ENCODE measurements at places on chromosomes 7 and 10.

DNA sequence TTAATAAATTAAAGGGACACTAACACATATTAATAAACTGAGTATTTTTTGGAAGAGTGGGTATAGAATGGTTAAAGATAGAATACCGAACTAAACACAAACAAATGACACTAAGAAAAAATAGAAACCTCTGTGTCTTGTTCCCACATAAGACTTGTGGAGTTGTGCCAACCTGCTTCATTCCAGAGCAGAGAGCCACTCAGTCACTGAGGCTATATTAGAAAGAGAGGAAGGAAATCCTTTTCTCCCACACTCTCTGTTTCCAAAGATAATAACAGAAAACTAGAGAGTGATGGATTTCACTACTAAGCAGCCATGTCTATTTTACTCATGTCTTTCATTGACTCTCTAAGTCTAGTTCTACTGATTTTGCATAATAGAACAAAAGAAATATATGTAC, 26.0 kb downstream of the CTNNA3 start:
- no peak for DNase-seq

GRCh38 chr7:90345016-90345415, 1.5 kb upstream of the GTPBP10 start:
- DNase-seq, result no peak

DNA sequence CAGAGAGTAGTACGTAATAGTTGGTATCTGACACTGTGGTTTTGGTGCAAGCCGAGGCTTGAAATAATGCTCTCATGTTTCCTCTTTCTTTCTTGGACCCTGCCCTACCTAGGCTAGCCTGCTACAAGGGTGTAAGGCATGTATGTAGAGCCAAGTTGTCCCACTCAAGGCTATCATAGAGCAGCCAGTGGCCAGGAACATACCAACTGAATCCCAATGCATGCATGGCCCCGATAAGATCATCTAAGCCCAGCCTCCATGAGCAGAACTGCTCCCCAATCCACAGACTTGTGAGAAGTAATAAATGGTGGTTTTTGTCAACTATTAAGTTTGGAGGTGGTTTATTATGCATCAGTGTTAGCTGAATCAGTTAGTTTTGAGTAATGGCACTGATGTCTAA, 250.2 kb downstream of the SH2D4B start:
- DNase-seq, result no peak

- DNase-seq, result no peak
Observed at GRCh38 chr10:113093188-113094113, 143.4 kb downstream of the TCF7L2 start.

- peak; percentile 58 for DNase-seq
Observed at GRCh38 chr7:48168159-48168558, 3.1 kb upstream of the ABCA13 start.

DNA sequence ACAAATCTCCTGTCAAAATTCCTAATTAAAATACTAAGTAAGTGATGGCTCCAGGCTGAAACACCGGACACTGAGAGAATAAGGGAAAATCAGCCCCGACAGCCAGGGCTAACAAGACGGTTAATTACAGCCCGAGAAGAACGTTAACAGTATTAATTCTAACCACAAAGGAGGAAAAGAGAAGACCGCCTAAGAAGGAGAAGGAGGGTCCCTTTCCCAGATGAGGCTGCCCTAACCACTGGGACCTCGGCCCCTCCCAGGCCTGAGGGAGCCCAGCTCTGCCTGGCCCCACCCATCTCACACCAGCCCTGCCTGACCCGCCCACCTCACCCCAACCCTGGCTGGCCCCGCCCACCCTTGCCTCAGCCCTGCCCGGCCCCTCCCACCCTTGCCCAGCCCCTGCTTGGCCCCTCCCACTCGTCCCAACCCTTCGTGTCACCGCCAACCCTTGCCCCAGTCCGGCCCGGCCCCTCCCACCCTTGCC, 51.3 kb downstream of the PWWP2B start:
- peak; percentile 33 for DNase-seq

DNA sequence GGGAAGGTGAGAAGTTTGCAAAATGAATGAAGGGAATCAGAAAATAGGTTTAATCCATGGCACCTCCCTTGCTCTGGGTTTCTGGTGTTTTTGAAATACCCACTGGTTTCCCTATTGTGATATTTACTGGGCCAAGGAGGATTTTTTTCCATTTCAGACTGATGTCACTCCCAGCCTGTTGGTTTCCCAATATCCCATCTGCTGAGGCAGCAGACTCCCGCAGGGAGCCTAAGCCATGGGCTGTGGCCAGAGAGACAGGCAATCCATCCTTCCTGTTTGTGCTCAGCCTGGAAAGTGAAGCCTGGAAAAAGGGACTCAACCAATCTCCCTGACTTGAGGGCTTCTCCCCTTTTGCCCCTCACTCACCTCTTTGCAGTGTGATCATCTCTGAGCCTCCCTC, 22.8 kb downstream of the FAM107B start:
- DNase-seq, result no peak

DNA sequence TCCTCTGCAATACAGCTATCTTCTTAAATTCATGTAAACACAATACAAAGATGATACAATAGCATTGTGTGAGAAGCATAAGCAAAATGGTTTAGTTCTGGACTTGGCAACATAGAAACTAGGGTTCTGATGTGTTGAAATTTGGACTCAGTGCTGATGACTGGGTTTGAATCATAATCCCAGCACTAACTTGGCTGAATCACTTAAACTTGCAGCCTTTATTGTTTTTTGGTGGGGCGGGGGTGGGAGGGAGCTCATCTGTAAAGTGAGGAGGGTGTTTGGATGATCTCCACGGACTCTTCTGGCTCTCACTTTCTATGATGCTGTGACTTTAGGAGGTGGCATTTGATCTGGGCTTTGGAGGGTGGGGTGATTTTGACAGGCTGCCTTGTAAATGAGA, 158.2 kb downstream of the WNT2 start:
- no peak for DNase-seq

GRCh38 chr10:6338361-6338760, 135.6 kb downstream of the PFKFB3 start:
- DNase-seq, result no peak

GRCh38 chr10:74643596-74643975, 182.8 kb upstream of the KAT6B start:
- no peak for DNase-seq

DNA sequence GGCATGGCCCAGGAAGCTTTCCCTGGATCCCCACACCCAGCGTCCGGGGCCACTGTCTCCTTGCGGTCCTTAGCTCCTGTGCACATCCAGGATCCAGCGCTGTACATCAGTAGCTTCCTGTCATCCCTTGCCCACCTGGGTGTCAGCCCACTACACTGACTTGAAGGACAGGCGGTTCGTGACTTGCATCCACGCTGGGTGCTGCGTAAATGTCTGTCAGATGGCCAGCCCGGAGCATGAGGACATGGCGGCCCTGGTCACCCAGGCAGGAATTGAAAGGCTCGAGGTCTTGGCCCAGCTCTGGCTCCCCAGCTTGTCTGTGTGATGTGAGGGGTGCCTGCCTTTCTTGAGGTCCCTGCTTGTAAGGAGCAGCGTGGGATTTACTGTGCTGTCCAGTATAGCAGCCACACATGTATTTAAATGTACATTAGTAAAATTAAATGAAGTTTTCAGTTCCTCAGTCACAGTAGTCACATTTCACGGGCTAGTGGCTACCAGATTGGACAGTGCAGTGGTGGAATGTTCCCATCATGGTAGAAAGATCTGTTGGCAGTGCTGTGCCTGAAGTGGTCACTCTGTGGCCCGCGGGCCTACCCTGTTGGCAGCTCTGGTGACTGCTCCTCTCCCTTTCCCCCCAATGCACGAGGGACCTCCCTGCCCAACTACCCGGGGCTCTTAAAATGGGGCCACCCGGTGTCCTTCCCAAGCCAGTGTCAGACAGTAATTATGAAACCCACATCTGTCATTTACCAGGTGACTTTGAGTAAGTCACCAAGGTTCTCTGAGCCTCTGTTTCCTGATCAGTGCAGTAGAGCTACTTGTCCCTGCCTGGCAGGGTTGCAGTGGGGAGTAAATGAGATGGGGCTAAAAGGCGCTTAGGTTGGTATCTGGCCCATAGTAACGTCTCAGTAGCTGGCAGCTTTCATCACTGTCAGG, 97.8 kb upstream of the PPIF start:
- DNase-seq, result no peak

DNA sequence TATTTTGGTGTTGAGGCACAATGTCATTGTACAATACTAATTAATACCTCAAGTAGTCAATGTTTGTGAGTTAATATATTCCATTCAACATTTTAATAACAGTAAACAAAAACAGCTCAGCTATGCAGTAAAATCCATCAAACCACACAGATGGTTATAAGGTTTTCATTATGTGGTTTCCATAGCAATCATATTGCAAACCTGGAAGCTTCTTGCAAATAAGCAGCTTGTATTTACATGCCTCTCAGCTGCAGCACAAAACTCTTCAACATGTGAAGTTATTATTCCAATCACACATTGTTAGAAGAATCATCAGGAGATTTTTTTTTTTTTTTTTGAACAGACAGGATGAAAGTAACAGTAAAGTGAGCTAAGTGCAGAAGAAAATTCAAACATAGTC, 170.2 kb downstream of the SKAP2 start:
- no peak for DNase-seq

- no peak for DNase-seq
Observed at GRCh38 chr7:23353172-23353571, 54.0 kb downstream of the MALSU1 start.

DNA sequence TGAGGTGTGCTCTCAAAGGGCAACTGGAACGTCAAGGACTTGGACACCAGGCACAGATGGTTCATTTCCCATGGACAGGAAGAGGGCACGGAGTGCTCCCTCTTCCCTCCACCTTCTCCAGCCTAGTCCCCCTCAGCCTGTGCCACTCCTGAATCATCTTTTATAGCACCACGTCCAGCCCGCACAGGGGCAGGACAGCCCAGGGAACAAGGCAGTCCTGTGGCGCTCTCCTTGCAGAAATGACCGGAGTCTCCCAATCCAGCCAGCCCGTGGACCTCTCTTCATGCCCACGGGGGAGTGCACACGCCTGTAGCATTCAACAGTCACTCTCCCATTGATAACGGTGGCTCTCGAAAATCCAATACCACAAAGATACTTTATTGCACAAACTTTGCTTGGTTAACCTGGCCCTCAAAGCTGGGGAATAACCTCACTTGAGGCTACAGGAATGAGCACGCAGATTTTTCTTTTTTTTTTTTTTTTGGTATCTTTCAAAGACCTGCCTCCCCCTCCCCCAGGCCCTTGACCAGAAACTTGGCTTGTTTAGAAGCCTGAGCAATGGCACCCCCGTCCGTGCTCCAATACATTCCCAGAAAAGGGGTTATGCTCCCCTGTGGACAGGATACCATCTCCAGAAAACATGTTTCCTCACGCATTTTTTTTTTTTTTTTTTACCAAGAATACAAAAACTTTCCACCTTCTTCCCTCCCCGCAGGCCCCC, 733 bp downstream of the PRKCQ start:
- DNase-seq, result peak; percentile 12

GRCh38 chr10:6699336-6699735, 119.3 kb upstream of the PRKCQ start:
- DNase-seq, result no peak

DNA sequence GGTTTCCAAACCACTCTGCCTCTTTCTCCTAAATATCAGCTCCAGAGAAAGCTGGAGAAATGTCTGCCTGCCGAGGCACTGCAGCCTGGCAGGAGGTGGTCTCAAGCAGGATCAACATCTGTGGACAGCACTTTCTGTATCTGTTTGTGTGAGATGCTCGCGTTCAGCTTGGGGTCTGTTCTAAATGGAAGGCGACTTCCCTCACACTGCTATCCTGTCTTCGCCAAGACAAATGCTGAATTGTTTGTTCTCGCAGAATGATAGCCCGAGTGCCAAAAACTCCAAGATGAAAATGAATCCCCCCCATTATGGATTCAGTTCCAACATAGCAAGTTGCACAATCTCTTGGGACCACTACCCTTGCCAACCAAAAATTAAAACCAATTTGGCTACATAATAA, 72.2 kb upstream of the PALS2 start:
- no peak for DNase-seq

All from AML-193 (cell line).